ENCODE measurements at places on chromosomes 7 and 10.

DNA sequence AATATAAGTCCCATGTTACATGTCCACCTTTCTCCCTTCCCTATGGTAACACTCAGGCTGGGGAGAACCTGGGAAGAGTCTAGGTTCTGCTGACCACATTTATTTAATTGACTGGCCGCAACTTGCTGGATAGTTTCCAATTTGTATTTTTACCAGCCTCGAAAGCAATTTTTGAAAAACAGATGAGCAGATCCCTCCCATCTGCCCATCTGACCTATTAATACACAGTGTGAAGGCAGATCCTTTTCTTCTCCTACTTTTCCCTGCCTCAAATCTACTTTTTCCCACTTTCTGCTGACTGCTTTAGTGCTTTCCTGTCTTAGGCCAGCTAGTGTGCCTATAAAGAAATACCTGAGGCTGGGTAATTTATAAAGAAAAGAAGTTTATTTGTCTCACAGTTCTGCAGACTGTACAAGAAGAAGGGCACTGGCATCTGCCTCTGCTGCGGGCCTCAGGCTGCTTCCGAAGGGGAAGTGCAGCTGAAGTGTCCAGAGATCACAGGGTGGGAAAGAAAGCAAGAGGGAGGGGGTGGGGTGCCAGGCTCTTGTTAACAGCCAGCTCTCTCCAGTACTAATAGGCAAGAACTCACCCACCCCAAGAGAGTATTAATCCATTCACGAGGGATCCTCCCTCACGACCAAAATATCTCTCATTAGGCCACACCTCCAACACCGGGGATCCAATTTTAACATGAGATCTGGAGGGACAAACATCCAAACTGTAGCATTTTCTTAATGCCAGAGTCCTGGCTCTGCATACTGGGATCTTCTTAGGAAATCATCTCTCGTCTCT lies 336.0 kb upstream of the IGFBP3 start:
- DNase-seq = no peak

GRCh38 chr10:17782921-17783665 lies 26.1 kb upstream of the MRC1 start:
- DNase-seq = no peak

- no peak for DNase-seq
These were observed 35.5 kb upstream of the PTF1A start for GRCh38 chr10:23156447-23157150.

DNA sequence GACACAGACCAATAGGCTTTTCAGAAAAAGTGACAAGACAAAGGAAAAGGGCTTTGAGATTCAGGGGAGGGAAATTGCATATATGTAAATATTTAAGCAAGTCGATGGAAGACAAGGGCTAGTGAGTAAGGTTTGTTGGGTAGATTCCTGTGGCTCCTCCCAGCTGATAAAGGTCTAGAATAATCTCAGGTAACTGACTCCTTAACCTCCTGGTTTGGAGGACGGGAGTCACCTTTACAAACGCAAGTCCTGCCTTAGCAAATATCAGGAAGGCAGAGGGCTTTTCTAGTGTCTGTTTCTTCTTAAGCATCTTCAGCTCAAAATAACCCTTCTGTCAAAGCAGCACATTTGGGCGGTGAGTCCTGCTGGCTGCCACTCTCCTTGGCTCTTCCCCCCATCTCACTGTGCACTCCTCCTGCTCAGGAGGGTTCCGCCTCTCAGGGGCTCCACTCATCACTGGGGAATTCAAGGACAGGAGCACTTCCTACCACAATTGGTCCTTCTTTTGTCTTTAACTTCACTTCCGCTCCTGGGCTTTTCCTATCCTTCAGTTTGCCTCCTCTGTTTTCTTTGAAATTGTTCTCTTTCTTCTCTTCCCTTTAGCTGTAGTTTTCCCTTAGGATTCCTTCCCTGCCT lies 496.3 kb upstream of the KLF6 start:
- DNase-seq = no peak

DNA sequence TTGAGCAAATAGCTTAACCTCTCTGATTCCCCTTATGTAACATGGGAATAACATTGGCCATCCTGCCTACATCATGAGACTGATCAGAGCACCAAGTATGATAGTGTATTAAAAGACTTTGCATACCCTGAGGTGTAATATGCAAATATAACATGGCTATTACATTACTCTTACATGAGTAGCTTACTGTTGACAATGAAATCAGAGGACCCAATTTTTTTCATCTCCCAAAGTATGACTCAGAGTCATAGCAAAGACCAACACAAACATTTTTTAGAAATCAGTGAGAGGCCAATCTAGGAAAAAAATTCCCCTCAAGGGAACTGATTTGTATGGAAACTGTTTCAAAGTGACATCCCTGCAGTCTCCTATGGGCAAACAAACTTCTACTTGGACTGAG lies 47.0 kb upstream of the TMEM140 start:
- no peak for DNase-seq

- DNase-seq = no peak
These were observed 106.2 kb upstream of the CELF2 start for GRCh38 chr10:10911471-10911921.

DNA sequence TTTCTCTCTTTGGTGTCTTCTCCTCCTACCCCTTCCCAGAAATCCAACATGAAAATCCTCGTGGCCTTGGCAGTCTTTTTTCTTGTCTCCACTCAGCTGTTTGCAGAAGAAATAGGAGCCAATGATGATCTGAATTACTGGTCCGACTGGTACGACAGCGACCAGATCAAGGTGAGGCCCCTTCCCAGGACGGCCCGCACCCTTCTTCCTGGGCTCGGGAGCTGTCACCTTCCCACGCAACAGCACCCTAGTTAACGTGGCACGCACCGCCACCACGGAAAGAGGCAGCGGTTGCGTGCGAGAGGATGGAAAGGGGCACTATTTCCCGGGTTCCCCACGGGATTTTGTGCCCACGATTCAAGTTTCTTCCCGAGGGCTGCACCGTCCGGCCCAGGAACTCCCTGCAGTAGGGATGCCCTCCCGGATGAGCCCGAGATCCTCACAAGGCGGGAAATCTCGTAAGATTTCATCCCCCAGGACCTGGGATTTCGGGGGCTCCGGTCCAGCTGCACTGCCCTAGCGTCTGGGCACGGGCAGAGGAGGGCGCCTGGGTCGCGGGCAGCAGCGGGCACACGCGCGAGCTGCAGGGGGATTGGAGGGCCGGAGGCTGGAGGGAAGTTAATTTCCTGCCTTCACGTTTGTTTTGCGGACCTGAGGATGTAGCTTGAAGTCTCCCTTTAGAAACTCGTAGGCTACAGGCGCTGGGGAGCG lies 834 bp downstream of the TAC1 start:
- DNase-seq = no peak

- DNase-seq = no peak
These were observed 28.6 kb downstream of the ST7 start for GRCh38 chr7:116981939-116982338.

- no peak for DNase-seq
These were observed 28.2 kb downstream of the SEMA3C start for GRCh38 chr7:80890426-80891258.

GRCh38 chr7:124758327-124758726 lies 7.3 kb downstream of the GPR37 start:
- no peak for DNase-seq

GRCh38 chr7:99409192-99409572 lies 413 bp downstream of the BUD31 start:
- no peak for DNase-seq

DNA sequence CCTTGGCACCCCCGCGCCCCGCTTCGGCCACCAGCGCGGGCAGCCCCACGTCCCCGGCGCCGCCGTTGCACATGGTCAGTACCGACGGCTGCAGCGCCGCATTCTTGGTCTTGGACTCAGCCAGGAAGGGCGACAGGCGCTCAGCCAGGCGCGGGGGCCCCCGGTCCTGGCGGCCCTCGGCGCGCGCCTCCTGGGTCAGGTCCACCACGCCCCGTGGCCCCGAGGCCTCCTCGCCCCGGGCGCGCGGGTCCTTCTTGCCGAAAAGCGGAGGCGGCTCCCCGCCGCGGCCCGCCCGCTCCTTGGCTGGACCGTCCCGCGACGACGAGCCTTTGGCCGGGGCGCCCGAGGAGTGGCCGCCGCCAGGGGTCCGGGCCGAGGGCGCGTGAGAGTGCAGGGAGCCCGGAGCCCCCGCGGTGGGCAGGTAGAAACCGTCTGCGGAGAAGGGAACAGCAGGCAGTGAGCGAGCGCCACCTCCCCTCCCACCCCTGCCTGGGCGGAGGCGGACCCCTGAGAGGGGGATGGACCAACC lies 34.7 kb downstream of the TNRC18 start:
- DNase-seq = peak; percentile 28

DNA sequence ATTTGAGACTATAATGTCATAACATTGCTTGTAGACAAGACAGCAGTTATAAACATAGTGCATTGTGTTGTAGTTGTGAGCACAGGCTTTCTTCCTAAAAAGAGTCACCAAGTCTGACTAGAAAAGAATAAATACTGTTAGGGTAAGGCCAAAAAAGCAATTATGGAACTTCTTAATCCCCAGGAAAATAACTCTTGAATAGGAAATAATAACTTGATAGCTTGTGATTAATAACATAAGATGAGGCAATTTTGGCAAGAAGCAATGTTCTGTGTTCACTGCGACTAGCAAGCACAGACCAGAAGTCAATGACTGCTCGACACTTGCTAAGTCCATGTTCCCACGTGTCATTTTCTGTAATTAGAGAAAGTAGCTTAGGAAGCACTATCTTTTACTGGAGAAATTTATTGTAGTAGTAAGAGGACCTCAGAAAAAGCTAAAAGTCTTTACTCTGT lies 97.1 kb downstream of the AGMO start:
- DNase-seq = no peak

DNA sequence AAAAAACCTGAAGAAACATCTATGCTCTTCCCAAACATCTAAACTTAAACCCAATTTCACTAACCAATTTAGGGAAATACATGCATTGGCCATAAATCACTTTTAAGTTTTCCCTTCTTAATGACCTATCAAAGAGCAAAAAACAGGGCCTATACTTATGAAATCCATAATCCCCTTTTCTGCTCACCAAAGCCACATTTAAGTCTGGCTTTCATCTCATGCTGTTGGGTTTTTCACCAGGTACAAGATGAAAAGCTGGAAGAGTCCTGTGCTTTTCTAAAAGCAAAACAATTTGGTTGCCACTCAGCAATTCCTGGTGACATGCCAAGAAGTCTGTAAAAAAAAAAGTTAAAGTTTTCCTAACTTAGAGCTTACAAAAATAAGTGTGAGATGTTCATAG lies 92.6 kb downstream of the HPSE2 start:
- DNase-seq = no peak

- DNase-seq = peak; percentile 83
These were observed 148.2 kb downstream of the CELF2 start for GRCh38 chr10:11165591-11166543.
